A549 treated with dexamethasone at 1 μM for 4 hours (cell line): ENCODE measurements at places on chromosomes 12 and 14. TPM values are rescaled to one million over a fixed set of nuclear protein-coding genes. Genes with fewer than 3 reads are reported as not detected.

The SLC25A47 gene
- total RNA-seq = not detected in 5 replicates

The TAS2R19 gene
- 0.09 to 0.15 TPM in 2 of 5 replicates, not detected in the others for total RNA-seq

The KERA gene
- total RNA-seq = not detected in 5 replicates

The KRT78 gene
- total RNA-seq = 0.12 to 0.36 TPM (median 0.19 TPM) in 4 of 5 replicates, not detected in the other

The GPR68 gene
- 0.20 to 0.48 TPM (median 0.29 TPM) in 5 replicates for total RNA-seq

The ACVRL1 gene
- 0.07 to 0.18 TPM (median 0.11 TPM) in 5 replicates for total RNA-seq
